CD4-positive, alpha-beta T cell treated with Interleukin-1 beta for 1 hour (primary cell): ENCODE measurements at places on chromosomes 13 and 19.

GRCh38 chr19:55542292-55542855 is 3.0 kb downstream of the SBK3 start:
- DNase-seq = no peak

- DNase-seq = no peak
Observed at GRCh38 chr13:38308736-38309135, 40.9 kb upstream of the UFM1 start.

- no peak for DNase-seq
Observed at GRCh38 chr13:85608255-85608829, 190.9 kb downstream of the SLITRK6 start.

DNA sequence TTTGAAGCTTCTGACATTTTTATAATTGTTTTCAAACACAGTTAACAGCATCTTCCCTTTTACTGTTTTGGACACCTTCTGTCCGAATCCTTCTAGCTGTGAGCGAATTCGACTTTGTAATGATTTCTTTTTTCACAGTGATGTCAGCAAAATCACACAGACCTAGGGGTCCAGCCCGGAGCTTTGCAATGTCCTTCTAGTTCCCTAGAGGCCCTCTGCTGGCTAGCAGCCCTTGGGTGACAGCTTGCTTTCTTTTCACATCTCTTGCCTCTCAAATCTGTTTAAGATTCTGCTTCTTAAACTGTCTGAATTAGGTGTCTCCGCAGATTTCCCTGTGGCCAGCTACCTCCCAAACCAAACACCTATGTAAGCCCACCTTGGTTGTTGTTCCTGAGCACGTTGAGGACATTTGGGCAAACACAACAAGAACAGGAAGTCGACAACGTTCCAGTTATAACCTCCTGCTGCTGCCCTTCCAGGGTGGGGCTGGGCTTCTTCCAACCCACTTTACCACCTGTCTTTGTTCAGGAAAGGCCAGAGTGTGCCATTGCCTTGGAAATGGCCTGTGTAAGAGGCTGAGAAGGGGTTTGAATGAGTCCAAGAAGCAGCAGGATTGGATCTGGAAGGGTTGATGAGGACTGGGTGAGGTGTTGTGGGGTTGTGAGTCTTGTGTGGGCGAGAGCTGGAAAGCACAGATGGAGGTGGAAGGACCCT is 123.1 kb downstream of the ATP8A2 start:
- DNase-seq = no peak

- no peak for DNase-seq
Observed at GRCh38 chr19:17577457-17578097, 22.1 kb downstream of the COLGALT1 start.

- DNase-seq = no peak
Observed at GRCh38 chr13:95703576-95703975, 26.6 kb downstream of the DNAJC3 start.

- no peak for DNase-seq
Observed at GRCh38 chr13:46577696-46578589, 25.0 kb downstream of the LRCH1 start.

- DNase-seq = no peak
Observed at GRCh38 chr13:37382146-37382545, 216.4 kb downstream of the POSTN start.

- DNase-seq = no peak
Observed at GRCh38 chr19:31284621-31285020, 64.6 kb downstream of the TSHZ3 start.

- no peak for DNase-seq
Observed at GRCh38 chr13:99322297-99323103, 15.3 kb upstream of the GPR183 start.

- DNase-seq = peak; percentile 7
Observed at GRCh38 chr13:44088991-44089413, 209.3 kb downstream of the LACC1 start.

GRCh38 chr19:48487544-48487943 is 18.4 kb downstream of the CYTH2 start:
- no peak for DNase-seq

DNA sequence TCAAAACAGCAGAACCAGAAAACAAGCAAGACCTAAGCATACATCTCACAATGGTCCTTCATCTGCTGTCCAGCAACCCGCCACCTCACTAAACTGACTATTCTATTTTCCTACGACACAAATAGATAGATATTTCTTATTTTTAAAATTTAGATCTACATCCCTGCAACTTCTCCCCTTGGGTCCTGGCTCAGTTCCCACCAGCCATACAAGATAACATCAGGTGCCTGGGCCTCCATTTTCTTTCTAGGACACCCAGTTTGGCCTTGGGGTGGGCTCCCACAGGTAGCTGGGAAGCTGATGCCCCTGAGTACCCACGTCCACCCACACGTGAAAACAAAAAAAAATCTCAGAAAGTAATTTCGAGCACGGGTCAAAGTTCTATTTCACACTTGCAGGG is 47.6 kb downstream of the TGDS start:
- DNase-seq = peak; percentile 1

DNA sequence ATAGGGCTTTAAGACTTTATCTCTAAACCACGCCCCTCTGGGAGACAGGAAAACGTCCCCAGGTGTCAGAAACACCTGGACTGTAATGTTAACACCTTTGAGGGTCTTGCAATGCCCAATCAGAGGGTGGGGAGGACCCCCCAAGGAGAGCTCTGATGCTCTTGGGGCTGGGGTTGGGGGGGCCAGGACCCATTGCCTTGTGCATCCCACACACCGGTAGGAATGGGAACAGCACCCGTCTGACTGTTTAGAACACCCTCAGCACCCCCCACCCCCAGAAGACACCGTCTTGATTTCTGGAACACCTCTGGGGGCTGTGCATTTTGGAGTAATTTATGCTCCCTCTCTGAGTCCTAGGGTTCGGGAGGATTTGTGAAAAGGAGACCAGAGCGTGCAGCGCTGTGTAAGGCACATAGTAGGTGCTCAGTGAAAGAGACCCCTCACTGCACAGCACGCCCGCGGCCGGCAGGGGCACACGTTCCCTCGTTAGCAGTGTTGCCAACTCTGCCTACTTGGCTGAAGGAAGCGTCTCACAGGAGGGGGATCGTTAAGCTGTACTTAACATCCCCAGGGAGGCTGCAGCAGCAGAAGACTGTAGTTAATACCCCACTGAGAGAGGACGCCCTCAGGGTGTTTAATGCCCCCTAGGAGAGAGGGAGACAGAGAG is 2.8 kb upstream of the ERFL start:
- no peak for DNase-seq

GRCh38 chr19:50564229-50565105 is 3.8 kb downstream of the LRRC4B start:
- no peak for DNase-seq

DNA sequence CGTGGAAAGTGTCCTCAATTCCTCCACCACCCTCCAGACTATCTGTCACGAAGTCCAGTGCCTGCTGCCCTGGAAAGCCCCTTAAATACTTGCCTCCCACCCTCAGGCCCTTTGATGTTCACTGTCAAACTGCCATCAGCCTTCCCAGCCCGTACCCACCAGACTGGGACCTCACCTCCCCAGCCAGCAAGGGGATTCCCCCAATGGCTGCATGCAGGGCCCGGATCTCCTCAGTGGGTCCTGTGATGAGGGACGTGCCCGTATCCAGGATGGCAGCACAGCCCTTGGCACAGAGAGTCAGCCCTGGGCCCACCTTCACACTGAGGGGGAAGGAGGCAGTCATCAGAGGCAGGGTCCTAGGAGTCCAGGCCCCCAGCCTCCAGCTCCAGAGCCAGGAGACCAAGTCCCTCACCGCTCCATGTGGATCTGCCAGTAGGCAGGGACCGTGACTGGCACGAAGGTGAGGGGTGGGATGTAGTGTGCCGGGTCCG is 6.1 kb downstream of the NAPSA start:
- DNase-seq = no peak

DNA sequence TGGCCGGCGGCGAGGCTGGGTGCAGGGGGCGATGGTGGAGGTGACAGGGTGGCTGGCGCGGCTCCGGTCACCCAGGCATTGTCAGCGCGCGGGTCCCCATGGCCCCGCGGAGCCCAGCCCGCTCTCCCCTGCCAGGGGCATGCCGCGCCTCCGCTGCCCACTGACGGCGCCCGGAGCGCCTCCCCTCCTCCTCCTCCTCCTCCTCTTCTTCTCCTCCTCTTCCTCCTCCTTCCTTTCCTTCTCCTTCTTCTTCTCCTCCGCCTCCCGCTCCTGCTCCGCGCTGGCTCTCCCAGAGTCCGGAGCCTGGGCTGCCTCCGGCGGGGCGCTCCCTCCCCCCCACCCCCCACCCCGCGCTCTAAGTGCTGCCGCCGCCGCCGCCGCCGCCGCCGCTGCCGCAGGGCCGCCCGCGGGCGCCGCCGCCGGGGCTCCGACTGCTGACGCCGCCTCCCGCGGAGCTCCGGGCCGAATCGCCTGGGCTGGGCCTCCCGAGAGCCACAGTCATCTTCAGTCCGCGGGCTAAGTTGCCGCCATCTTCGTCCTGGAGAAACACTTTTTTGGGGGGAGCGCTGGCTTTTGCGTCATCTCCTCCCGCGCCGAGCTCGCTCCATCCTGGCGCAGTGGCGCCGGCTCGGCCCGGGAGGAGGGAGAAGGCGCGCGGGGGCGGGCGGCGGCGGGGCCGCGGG is 348.3 kb downstream of the LIG4 start:
- DNase-seq = no peak

GRCh38 chr19:44808463-44809371 is at the start of gene BCAM:
TSS of gene BCAM (plus strand) at chr19:44809103. CDS start at chr19:44809125, 22 bp downstream.
- no peak for DNase-seq

DNA sequence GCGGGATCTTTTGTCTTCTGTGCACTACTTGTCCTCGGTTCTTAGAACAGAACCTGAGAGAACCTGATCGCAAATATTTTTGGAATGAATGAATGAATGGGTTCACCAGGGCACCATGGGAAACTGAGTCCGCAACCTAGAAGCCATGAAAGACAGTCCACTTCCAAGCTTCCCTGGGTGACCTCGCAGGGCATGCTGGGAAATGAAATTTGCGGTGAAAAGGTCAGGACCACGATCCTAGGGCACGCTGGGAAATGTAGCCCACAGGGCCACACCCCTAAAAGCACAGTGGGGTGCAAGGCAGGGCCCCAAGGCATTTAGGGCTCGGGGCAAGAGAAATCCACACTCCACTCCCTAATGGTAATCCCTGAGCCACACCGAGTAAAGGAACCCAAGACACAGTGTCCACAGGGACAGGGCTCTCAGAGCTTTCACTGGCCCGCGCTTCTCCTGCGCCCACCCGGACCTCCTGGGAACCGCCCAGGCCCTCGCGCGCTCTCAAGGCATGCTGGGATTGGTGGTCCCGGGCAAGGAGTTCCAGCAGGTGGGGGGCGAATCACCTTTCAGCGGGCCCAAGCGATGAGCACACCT is 1.1 kb upstream of the PPP1R12C start:
- DNase-seq = no peak

DNA sequence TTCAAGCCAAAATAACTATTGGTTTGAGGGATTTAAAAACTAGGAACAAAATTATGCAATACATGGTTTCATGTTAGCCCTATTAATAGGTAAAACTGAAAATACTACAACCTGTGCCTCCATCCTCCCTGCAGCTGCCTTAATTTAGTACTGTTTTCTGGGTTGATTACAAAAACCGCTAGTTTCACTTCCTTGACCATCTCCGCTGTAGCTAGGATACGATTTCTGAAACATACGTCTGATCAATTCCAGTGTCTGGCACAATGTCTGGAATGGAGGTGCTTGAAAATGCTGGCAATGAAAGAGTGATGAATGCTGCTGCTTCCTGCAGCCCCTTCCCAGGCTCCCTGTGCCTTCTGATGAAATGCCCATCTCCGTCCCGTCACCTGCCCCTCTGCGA is 273.5 kb downstream of the SHISA2 start:
- no peak for DNase-seq

DNA sequence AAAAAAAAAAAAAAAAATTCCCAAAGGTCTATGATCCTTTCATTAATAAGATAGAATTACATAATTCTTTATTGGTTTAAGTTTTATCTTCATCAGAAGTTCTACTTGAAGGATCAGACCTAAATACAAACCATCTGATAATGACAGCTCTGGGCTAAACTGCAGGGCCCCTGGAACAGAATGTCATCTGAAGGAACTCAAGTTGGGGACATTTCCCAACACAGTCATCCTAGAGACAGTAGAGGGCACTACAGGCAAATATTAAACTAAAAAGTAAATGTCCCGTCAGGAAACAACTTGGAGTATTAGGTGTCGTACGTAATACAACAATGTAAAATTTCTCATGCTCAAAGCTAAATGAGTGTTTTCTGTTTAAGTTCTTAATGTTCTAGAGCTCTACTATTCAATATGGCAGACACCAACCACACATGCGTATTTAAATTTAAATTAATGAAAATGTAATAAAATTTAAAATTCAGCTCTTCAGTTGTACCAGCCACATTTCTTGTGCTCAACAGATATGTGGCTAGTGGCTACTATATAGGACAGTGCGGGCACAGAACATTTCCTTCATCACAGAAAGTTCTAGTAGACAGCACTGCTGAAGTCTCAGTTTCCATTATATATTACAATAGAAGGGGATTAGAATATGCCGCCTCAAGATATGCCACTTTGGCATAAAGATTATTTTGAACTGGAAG is 21.8 kb upstream of the NAXD start:
- no peak for DNase-seq

DNA sequence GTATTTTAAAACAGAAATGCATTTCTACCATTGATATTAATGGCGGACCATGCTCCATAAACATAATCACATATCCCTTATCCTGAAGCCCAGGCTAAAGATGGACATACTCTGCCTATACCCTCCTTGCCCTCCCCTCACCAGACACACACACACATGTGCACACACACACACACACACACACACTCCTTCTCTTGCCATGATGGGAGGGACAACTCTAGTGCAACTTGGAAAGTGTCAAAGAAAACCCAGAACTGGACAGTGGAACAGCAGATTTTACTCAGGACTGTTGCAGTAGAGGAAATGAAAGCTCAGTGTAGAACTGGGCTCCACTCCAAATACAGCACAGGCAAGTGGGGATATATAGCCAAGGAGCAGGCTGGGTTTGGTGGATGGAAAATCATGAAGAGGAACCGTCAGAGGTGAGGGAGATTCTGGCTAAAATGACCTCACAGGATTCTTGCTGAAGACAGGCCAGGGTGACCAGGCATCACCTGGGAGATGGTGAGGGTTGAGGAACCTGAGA is 40.8 kb downstream of the TNFRSF19 start:
- DNase-seq = no peak
